ENCODE measurements at places on chromosomes 12 and 14.

GRCh38 chr12:43976027-43976426 is 140.1 kb downstream of the TMEM117 start:
- DNase-seq: no peak

- no peak for DNase-seq
Observed at GRCh38 chr14:84108746-84109457, 1421.0 kb upstream of the FLRT2 start.

DNA sequence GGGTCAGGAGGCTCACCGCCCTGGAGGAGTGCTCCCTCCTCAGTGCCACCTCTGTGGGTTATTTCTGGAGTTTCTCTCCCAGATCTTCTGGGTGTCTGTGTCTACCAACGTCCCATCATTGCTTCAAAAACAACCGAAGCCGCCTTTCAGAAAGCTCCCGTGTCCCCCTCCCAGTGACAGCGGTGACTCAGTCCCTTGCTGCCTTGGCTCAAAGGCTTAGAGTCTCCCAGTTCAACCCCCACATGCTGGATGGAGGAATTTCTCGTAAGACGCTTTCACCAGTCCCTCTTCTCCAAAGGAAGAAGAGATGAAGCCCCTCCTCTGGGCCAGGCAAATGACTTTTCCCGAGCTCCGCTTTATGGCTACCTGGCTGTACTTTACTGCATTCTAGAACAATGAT is 146.6 kb downstream of the RBM19 start:
- no peak for DNase-seq

DNA sequence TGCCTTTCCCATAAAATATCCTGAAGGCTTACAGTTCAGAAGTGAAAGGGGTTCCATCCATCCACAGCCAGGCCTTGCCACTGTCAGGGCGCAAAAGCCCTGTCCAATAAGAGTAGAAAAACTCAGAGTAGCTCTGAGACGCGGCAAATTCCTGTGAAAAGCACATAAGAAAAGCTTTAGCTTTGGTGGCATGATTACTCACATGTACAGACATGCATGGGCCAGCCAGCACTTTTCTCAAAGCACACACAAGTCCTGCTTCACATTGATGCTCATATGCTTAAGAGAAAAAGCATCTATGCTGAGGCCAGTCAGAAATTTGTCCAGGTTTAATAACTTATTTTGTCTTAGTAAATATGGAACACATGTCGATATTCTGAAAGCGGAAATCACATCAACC is 25.5 kb downstream of the CLEC1A start:
- no peak for DNase-seq

GRCh38 chr12:26642361-26642760 is 190.6 kb downstream of the ITPR2 start:
- no peak for DNase-seq

- no peak for DNase-seq
Observed at GRCh38 chr12:71011261-71011660, 90.7 kb upstream of the PTPRR start.

DNA sequence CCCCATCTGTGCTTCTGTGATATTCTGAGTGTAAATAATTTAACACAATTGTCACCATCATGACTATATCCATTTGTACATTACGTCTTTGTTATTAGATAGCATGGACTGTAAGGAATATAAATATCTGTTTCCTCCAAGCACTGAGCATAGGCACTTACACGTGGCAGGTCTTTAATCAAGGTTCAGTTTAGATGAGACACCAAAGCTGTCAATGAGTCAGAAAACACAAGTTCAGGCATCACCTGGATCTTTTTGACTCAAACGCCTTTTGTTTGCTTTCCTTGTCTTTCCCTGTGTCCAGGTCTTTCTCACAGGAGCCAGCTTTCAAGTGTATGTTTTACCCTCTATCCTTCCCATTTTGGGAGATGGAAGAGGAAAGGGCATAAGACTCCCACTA is 163.2 kb upstream of the CCDC198 start:
- no peak for DNase-seq

GRCh38 chr14:71621980-71622605 is 310.1 kb upstream of the RGS6 start:
- no peak for DNase-seq

GRCh38 chr14:59090572-59090971 is 97.9 kb upstream of the DAAM1 start:
- no peak for DNase-seq

DNA sequence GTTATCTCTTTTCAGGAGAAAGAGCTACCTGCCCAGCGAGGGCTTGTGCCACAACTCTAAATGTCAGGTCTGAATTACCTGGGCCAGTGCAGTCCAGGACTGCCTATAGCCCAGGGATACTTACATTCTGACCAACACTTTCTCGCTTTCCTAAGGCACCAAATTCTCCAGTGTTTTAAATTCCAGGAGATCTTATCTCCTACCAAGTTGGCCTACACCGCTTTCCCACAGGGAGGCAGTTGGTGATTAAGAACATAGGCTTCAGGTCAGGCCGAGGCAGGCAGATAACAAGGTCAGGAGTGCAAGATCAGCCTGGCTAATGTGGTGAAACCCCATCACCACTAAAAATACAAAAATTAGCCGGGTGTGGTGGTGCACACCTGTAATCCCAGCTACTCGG is 41.1 kb downstream of the RPS29 start:
- DNase-seq: no peak

- peak; percentile 82 for DNase-seq
Observed at GRCh38 chr12:124940393-124941169, 26.1 kb upstream of the UBC start.

DNA sequence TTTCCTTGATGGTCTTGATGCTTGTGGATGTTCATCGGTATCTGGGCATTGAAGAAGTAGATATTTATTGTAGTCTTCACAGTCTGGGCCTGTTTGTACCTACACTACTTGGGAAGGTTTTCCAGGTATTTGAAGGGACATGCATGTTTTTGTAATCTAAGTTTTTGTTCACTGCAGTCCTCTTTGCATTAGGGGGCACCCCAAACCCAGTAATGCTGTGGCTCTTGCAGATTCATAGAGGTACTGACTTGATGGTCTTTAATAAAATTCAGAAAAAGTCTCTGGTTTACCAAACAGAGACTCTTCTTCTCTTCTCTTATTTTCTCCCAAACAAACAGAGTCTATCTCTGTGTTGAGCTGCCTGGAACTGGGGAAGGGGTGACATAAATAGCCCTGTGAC is 150.9 kb upstream of the SLC16A7 start:
- DNase-seq: no peak
